NCI-H187 (cell line): ENCODE measurements at places on chromosomes 11 and 22.

- no peak for DNase-seq
These were observed 723 bp upstream of the CD82 start for GRCh38 chr11:44564670-44565210.

DNA sequence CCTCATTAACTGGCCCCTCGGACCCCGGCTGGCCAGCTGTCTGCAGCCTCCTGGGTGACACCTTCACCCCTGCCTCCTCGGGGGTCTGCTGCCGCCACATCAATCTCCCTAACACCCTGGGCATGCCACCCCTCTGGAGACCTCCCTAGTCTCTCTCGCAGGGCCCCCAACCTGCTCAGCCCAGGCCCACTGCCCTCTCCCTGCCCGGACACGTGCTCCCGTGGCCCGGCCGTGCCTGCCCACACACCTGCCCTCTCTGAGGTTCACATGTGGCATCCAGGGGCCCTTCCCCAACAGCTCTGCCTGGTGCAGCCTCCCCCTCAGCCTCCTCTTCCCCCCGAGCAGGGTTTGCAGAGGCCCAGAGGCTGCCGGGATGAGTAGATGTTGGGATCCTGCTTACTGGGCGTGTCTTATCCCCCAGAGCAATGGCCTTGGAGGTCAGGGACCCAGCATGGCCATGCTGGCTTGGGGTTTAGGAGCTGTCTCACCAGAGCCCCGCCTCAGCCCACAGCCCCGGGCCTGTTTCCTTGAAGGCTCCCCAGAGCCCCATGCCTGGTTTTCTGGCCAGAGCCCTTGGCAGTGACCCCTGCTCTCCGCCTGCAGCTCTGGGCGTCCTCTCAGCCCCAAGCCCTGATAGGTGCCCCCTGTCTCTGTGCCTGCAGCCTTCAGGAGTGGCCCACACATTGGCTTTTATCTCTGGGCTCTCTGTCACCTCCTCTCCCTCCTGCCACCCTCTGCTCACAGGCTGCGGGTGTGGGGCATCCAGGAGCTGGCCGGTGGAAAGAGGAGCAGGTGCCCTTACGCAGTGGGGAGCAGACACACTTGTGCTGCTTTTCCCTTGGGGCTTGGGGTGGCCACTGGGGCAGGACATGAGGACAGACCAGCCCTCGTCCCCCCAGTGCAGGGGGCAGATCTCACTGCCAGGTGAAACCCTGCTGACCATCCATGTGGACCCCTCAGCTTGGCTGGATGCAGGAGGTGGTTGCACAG lies 25.7 kb upstream of the SEPTIN5 start:
- DNase-seq: no peak

DNA sequence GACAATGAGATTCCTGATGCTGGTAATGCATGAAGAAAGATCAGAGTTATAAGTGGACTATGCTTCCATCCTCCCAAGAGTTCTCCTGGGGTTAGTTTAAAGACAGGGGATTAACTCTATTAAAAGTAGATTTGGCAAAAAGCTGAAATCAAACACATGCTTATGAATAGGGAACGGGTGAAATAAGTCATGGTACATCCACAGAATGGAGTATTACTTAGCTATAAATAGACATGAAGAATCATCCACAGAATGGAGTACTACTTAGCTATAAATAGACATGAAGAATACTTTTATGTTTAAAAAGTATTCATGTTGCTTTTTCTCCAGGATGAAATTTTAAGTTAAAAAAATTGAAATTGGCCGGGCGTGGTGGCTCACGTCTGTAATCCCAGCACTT lies 596.4 kb upstream of the B3GAT1 start:
- DNase-seq: no peak

GRCh38 chr11:10514202-10514601 lies 26.8 kb downstream of the RNF141 start:
- no peak for DNase-seq

GRCh38 chr11:1203505-1204271 lies 19.2 kb upstream of the MUC5B start:
- no peak for DNase-seq

GRCh38 chr11:132683602-132684001 lies 848.7 kb downstream of the OPCML start:
- DNase-seq: no peak

DNA sequence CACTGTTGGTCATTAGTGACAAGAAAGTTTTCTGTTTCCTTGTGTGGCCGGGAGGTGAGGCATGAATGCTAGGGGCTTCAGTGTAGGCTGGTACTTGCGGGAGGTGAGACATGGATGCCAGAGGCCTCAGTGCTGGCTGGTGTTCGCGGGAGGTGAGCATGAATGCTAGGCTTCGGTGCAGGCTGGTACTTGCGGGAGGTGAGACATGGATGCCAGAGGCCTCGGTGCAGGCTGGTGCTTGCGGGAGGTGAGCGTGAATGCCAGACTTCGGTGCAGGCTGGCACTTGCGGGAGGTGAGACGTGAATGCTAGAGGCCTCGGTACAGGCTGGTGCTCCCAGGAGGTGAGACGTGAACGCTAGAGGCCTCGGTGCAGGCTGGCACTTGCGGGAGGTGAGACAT lies 48.4 kb downstream of the ANO1 start:
- no peak for DNase-seq

- no peak for DNase-seq
These were observed 48.7 kb upstream of the TH start for GRCh38 chr11:2220173-2220771.

DNA sequence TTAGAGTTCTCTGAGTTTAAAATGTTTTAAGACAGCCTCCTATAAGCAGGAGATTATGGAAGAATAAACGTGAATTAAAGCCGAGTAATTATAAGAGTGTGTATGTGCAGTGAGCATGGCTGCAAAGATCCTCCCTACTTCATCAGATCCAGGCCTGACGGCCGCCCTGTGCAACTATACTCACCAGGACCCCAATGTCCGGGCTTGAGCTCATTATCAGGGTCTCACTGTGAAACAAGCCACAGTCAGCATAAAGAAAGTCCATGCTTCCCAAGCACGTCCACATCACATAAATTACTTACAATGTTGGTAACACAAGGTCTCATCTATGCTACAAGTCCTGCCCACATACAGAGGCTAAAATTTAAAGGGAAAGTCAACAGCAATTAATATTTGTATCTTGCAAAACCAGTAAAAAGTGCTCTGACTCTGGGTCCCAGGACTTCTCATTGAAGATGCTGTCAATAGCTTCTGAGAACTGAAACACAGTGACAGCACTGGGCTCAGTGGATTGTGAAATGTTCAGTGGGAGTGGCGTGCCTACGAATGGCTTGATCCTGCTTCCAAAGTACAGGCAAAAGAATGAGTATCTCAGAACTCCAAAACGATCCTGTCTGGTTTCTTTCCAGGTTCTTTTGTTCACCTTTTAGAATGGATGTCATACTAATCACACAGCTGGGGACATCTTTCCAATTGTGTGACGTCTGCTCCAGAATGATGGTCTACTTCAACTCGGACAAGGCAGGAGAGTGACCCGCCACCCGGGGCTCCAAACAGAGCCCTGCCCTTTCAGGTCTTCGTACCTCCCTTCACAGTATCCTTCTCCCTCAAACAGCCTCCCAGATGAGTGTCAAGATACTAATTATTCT lies 72.1 kb upstream of the ARFGAP3 start:
- no peak for DNase-seq

- DNase-seq: no peak
These were observed 212.7 kb upstream of the CADM1 start for GRCh38 chr11:115716601-115717529.

DNA sequence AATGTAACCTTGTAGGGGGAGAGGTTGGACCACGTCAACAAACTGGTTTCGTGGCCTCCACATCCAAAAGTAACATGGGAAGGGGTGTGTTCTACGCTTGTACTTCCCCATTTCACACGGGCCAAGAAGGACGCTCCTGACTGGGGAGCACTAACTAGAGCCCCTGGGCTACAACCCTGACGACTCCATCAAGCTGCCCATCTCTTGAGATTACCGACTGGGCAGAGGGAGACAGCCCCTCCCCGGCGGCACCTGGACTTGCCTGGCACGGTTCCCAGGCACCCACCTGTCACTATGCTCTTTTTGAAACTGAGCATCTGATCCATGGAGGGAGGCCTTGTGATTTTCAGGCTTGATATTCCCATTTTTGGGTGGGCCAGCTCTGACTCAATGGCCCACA lies 68.5 kb downstream of the SHANK2 start:
- DNase-seq: no peak

GRCh38 chr11:1502954-1503707 lies 16.6 kb upstream of the MOB2 start:
- no peak for DNase-seq

GRCh38 chr11:119169282-119169719 lies 776 bp downstream of the NLRX1 start:
- no peak for DNase-seq

DNA sequence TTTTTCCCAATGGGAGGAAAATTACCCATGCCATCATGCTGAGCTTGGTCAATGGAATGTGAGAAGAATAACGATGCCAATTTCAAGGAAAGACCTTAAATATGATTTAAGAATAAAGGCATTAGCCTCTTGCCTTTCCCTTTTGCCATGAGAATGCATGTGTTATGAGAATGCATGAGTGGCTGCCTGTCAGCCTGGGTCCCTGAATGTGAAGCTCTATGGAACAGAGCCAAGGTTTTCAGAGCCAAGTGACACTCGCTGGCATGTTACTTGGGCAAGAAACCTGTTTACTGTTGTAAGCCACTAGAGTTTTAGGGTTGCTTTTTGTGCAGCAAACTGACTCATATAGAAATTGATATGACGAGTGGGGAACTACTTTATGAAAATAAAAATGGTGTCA lies 75.7 kb downstream of the JRKL start:
- DNase-seq: no peak

DNA sequence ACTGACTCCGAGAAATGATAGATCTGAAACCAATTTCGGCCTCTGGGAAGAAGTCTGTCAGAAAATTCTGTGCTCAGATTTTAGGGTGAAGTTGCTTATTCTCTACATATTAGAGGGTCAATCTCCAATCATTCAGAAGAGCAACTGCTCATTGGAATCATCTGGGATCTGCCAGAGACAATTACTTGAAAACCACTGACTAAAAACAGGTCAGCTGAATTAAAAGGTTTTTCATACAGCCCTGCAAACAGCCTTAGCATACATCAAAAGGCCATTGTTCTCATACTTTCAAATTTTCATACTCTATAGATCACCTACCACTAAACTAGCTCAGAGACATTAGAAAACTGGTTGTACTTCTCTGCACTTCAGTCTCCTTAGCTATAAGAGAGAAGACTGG lies 289.7 kb upstream of the PITPNB start:
- no peak for DNase-seq

DNA sequence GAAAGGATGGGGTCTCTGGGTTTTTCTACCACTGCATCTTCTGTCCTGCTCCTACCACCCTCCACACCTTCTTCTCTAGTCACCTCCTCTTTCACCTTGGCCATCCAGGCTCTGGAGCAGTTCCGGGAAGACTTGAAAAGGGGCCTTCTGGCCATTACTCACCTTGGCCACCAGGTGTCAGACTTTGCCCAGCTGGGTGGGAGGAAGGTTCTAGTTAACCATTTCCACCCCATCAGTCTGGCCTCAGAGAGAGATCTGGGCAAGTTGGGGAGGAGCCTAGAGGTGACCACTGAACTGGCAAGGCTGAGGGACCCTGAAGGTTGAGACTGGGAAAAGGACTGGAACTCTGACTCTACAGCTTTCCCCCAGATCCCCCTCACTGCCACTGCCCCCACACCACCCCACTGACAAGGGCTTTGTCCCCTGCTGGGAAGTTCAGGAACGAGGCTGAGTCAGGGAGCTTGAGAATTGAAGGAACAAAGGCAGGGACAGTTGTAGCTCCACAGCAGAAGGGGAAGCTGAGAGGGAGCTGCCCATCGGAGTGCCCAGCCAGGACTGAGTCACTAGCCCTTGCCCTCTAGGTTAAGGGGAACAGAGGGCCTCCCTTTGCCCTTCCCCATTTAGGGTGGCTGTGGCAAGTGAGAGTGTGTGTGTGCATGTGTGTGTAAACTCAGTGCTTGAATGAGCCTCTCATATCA lies 3.7 kb upstream of the POLD4 start:
- DNase-seq: no peak
